ENCODE measurements at places on chromosomes 16 and 17.

- DNase-seq, result no peak
Observed at GRCh38 chr17:65633988-65634387, 72.5 kb upstream of the AXIN2 start.

- no peak for DNase-seq
Observed at GRCh38 chr17:40342504-40343218, 21.9 kb downstream of the GJD3 start.

- no peak for DNase-seq
Observed at GRCh38 chr17:19812407-19812806, 55.3 kb downstream of the ULK2 start.

DNA sequence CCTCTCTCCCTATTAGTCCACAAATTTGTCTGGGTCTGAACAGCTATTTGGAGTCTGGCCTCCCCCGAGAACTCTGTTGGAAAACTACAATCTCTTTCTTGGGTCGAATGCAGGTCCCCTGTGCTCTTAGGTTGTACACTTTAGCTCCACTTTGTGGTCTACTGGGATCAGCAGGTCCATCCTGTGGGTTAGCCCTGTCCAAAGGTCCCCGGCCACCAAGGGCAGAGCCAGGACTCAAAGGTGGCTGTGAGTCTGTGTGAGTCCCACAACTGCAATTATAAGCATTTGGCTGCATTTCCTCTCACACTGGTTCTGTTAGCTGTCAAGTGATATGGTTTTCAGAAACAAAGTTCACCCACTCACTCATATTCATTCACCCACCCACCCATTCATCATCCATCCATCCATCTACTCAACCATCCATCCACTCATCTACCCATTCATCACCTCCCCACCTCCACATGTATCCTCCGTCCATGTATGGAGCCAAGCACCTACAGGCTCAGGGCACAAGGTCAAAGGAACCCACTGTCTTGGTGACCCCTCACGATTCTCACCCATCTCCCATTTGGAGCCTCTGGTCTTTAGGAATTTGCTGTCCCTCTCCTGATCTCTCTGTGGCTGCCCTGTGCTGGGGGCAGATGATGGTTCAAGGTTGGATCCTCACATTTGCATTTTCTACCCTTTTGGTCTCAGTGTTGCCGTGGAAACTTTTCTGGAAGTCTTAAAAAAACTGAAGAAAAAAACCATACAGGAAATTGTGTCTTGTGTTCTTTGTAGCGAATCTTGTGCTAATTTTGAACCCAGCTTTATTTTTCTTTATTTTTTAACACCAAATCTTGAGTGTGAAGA lies 45.8 kb downstream of the IRF8 start:
- DNase-seq, result no peak

DNA sequence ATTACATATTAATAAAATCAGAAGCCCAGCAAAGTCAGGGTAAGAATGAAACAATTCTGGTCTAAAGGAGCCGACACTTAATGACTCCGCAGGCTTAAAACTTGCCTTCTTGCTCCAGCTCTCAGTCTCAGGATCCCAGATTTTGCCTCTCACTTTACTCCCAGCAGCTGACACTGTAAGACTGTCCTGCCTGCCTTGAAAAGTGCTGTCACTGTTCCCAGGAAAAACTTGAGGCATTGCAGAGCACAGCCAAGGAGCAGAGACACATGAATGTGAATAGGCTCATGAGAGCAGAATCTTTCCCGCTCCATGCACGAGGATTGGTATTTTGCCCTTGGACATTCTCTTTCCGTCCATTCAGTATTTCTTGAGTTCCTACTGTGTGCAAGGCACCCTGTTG lies 457.6 kb upstream of the ZFHX3 start:
- DNase-seq, result no peak

DNA sequence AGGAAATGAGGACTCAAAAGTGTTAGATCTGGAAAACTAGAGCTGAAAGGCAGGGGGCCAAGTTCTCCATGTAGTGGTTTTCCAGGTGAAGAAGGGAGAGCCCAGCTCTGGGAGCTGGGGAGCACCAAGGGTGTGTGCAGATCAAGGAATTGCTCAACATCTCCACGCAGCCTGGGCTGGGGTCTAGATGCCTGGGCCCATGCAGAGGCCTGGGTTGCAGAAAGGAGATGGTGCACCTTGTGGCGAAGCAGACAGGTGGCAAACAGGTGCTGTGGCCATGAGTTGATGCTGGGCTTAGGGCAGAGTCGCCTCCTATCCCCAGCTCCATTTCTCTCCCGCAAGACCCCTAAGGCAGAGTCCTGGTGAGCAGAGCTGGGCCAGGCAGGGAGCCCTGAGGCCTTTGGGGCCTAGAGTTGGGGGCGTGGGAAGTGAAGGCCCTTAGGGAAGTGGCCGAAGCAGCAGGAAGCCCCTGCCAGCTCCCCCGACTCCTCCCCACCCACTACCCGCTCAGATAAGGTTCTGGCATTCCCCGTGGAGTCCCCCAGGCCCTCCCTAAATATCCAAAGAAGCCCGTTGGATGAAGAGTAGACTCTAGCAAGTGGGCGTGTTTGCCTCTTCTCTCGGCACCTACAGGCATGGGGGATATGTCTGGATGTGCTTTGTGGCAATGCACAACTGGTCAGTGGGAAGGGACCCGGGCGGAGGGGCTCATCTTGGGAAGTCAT lies 777 bp downstream of the FOXN1 start:
- no peak for DNase-seq

GRCh38 chr16:75526032-75526790 lies 9.7 kb downstream of the CHST5 start:
- no peak for DNase-seq

- no peak for DNase-seq
Observed at GRCh38 chr16:84356591-84357116, 11.7 kb upstream of the ATP2C2 start.

- no peak for DNase-seq
Observed at GRCh38 chr17:60563743-60564142, 36.2 kb upstream of the PPM1D start.

DNA sequence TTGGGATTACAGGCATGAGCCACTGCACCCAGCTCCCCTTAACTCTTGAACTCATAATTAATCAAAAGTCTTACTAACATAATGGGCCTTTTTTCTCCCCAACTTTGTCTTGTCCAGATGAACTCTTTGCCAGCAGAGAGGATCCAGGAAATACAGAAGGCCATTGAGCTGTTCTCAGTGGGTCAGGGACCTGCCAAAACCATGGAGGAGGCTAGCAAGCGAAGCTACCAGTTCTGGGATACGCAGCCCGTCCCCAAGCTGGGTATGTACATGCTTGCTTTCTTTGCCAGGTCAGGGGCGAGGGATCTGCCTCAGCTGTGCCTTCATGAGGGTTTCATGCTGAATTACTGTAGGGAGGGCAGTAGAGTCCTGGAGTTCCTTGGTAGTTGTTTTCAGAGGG lies 25.3 kb downstream of the NMT1 start:
- DNase-seq, result no peak

- no peak for DNase-seq
Observed at GRCh38 chr16:55359946-55360345, 35.9 kb downstream of the IRX6 start.

GRCh38 chr16:87201052-87201451 lies 116.1 kb downstream of the C16orf95 start:
- no peak for DNase-seq

- DNase-seq, result no peak
Observed at GRCh38 chr16:21950782-21951521, 2.2 kb upstream of the UQCRC2 start.
